T-helper 2 cell treated with Interferon-gamma antibody and Interleukin-4, amounts not matched to agents 5 μg/mL and 100 μg/mL, for 36 hours (primary cell): ENCODE measurements at places on chromosomes 3 and 15.

GRCh38 chr3:127723011-127723567, 50.3 kb downstream of the ABTB1 start:
- H3K27ac ChIP-seq = no peak overlapping the region
- no peaks in the 10 kb centered on the region for H3K36me3 ChIP-seq
- no peaks in the 10 kb centered on the region for H3K4me1 ChIP-seq

- no peak overlapping the region for H3K27ac ChIP-seq
- H3K36me3 ChIP-seq = no peaks in the 10 kb centered on the region
- peaks cover 2% of the 10 kb centered on the region for H3K4me1 ChIP-seq
- no peak for DNase-seq
- no peak overlapping the region for H3K4me3 ChIP-seq
These were observed 26.6 kb downstream of the IGF2BP2 start for GRCh38 chr3:185797993-185798830.

GRCh38 chr3:37026851-37027250, 33.5 kb downstream of the MLH1 start:
- no peak for DNase-seq
- peaks cover 62% of the 10 kb centered on the region for H3K36me3 ChIP-seq
- H3K4me3 ChIP-seq = no peak overlapping the region
- H3K27me3 ChIP-seq = no peaks in the 10 kb centered on the region
- peaks cover 6% of the 10 kb centered on the region for H3K4me1 ChIP-seq

DNA sequence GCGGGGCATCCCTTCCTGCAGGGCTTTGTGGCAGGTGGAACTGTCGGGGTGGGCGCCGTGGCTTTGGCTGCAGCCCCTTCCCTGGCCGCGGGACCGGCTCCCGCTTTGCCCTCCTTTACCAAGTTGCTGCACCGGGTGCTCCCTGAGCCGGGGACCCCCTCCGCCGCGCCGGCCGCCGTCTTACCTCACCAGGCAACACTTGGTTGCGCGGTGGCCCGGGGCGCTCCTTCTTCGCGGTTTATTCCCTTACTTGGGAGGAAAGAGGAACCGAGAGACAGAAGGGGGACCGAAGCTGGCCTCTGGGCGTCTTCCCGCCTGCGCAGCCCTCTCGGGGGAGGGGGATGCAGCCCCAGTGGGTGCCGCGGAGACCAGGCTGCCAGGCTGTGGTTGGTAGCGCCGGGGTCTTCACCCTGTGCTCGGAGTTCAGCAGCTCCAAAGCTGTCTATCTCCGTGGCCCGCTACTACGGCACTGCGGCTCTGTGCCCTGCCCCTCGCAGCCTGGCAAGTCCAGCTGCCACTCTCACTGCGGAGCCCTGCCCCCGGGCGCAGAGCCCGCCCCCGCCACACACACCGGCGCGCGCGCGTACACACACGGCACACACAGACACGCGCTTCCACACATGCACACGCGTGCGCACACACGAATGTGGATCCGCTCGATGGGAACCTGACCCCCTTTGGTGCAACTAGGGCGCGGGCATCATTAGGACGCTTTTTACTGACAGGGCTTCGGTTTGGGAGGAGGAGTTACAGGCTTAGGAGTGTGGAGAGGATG, at the start of gene DGKG:
TSS of gene DGKG (minus strand) at position 473 of the 775 bp plus-strand sequence. CDS start 41,775 bp downstream, outside the sequence.
- no peaks in the 10 kb centered on the region for H3K36me3 ChIP-seq
- no peak for DNase-seq
- peak within 1 kb of the TSS; percentile 43 for H3K4me3 ChIP-seq
- peaks cover 59% of the 10 kb centered on the region for H3K27me3 ChIP-seq
- H3K4me1 ChIP-seq = no peaks in the 10 kb centered on the region

DNA sequence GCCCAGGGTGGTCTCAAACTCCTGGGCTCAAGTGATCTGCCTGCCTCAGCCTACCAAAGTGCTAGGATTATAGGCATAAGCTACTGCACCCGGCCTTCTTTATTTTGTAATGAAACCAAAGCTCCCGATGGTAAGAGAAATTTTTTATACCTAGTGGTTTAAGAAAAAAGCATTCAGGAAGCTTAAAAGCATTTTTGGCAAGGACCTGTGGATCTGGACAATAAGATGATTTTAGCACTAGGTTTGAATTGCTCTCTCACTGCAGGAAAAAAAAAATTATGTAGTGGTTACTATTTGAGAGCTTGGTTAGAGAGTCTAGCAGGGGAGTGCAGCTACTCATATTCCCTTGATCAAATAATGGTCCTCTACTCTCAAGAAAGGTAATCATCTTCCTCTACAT, 64.9 kb upstream of the PIK3R4 start:
- no peak overlapping the region for H3K4me3 ChIP-seq
- DNase-seq = no peak
- H3K27ac ChIP-seq = no peak overlapping the region
- H3K36me3 ChIP-seq = no peaks in the 10 kb centered on the region
- H3K4me1 ChIP-seq = no peaks in the 10 kb centered on the region
- H3K27me3 ChIP-seq = peaks cover 12% of the 10 kb centered on the region

GRCh38 chr3:15804553-15805095, 6.8 kb upstream of the ANKRD28 start:
- peaks cover 77% of the 10 kb centered on the region for H3K4me1 ChIP-seq
- H3K27ac ChIP-seq = peak overlapping the region; percentile 87
- peak overlapping the region; percentile 56 for H3K4me3 ChIP-seq
- peaks cover 24% of the 10 kb centered on the region for H3K36me3 ChIP-seq
- H3K27me3 ChIP-seq = no peaks in the 10 kb centered on the region

- H3K4me1 ChIP-seq = no peaks in the 10 kb centered on the region
- peaks cover 4% of the 10 kb centered on the region for H3K36me3 ChIP-seq
- H3K27ac ChIP-seq = no peak overlapping the region
- H3K4me3 ChIP-seq = no peak overlapping the region
- H3K27me3 ChIP-seq = no peaks in the 10 kb centered on the region
These were observed 22.0 kb upstream of the ATP13A3 start for GRCh38 chr3:194508491-194509453.

- H3K4me3 ChIP-seq = no peak overlapping the region
- no peak for DNase-seq
- H3K4me1 ChIP-seq = peaks cover 5% of the 10 kb centered on the region
- H3K27ac ChIP-seq = no peak overlapping the region
These were observed 116.7 kb downstream of the ADCY5 start for GRCh38 chr3:123332124-123332641.

- no peaks in the 10 kb centered on the region for H3K36me3 ChIP-seq
- no peak for DNase-seq
- peaks cover 22% of the 10 kb centered on the region for H3K27me3 ChIP-seq
- no peak overlapping the region for H3K27ac ChIP-seq
- H3K4me3 ChIP-seq = no peak overlapping the region
These were observed 93.0 kb upstream of the SLC25A36 start for GRCh38 chr3:140848666-140849065.

GRCh38 chr15:29570948-29571791, 251.1 kb downstream of the TJP1 start:
- peaks cover 4% of the 10 kb centered on the region for H3K36me3 ChIP-seq
- H3K4me1 ChIP-seq = peaks cover 4% of the 10 kb centered on the region
- no peak overlapping the region for H3K27ac ChIP-seq
- peaks cover 59% of the 10 kb centered on the region for H3K27me3 ChIP-seq
- DNase-seq = peak; percentile 5

DNA sequence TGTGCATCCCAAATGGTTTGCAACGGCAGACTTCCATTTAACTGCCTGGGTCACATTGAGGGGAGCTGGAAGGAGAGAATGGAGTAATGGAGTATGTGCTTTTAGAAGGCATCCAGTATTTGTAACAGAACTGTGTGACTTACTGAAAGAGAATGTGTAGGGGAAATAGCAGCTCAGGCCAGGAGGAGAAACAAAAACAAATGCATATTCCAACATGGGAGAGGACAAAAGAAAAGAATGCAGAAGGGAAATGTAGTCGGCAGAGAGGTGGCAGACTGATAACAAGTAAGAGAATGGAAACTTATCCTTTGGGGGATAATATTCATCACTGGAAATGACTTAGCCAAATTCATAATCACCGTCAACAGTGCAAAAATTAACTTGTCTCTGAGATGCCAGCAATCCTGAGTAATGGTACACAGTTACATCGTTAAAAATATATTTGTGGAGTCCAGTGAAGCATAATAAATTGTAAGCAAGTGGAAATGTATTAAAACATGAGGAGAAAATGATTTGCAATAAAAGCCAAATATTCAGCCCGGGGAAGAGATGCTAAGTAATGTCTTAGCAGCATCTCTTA, 294.9 kb upstream of the SGO1 start:
- DNase-seq = no peak
- H3K4me3 ChIP-seq = no peak overlapping the region
- no peaks in the 10 kb centered on the region for H3K27me3 ChIP-seq
- no peaks in the 10 kb centered on the region for H3K36me3 ChIP-seq

GRCh38 chr3:179192542-179192941, 44.4 kb downstream of the PIK3CA start:
- H3K27ac ChIP-seq = no peak overlapping the region
- peaks cover 20% of the 10 kb centered on the region for H3K4me1 ChIP-seq
- no peaks in the 10 kb centered on the region for H3K27me3 ChIP-seq
- peaks cover 2% of the 10 kb centered on the region for H3K36me3 ChIP-seq
- DNase-seq = no peak

GRCh38 chr3:112090887-112091586, 4.8 kb downstream of the C3orf52 start:
- DNase-seq = no peak
- peaks cover 51% of the 10 kb centered on the region for H3K4me1 ChIP-seq
- no peak overlapping the region for H3K4me3 ChIP-seq
- no peak overlapping the region for H3K27ac ChIP-seq

DNA sequence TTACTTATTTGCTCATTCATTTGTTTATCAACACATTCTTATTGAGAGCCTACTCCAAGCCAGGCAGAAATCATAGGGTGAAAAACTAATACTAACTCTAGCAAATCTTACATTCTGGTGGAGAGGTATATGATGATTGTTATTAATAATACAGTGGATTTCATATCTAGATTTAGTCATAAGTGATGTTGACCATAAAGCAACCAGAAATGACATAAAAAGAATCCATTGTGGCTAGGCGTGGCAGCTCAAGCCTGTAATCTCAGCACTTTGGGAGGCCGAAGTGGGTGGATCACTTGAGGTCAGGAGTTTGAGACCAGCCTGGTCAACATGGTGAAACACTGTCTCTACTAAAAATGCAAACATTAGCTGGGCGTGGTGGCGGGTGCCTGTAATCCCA, 26.2 kb upstream of the IL20RB start:
- H3K36me3 ChIP-seq = peaks cover 60% of the 10 kb centered on the region
- no peak overlapping the region for H3K27ac ChIP-seq
- no peak overlapping the region for H3K4me3 ChIP-seq
- peaks cover 30% of the 10 kb centered on the region for H3K4me1 ChIP-seq
- no peaks in the 10 kb centered on the region for H3K27me3 ChIP-seq
- DNase-seq = no peak
